Kidney (tissue), 22 donors: ENCODE measurements at places on chromosomes 1 and 21. TPM values are rescaled to one million over a fixed set of nuclear protein-coding genes. Genes with fewer than 3 reads are reported as not detected.

The SLC44A5 gene
- 5.0 TPM for polyA plus RNA-seq

The RGS7 gene
- polyA plus RNA-seq: 3.6 TPM

The AMY1A gene
- not detected for polyA plus RNA-seq

The C8B gene
- polyA plus RNA-seq: not detected

The TRIM67 gene
- 0.04 TPM for polyA plus RNA-seq

The RAB13 gene
- polyA plus RNA-seq: 226 TPM

The GRHL3 gene
- 0.32 TPM for polyA plus RNA-seq

The LRRN2 gene
- 16.0 TPM for polyA plus RNA-seq

The ESPN gene
- 112 TPM for polyA plus RNA-seq

The HSD11B1 gene
- polyA plus RNA-seq: 5.5 TPM

The SH3BGR gene
- polyA plus RNA-seq: 12.2 TPM

The SHC1 gene
- 43.8 TPM for polyA plus RNA-seq

The STRIP1 gene
- polyA plus RNA-seq: 9.5 TPM

The TMEM269 gene
- not detected for polyA plus RNA-seq

The FAM78B gene
- polyA plus RNA-seq: 1.4 TPM

The ADAMTS1 gene
- polyA plus RNA-seq: 16.0 TPM

The RNF115 gene
- 12.3 TPM for polyA plus RNA-seq

The MFAP2 gene
- 8.2 TPM for polyA plus RNA-seq

The KLHL17 gene
- polyA plus RNA-seq: 6.9 TPM

The MCOLN2 gene
- 0.56 TPM for polyA plus RNA-seq

The NTRK1 gene
- polyA plus RNA-seq: 1.3 TPM

The DUSP10 gene
- polyA plus RNA-seq: 1.0 TPM
